ENCODE measurements at places on chromosomes 12 and 14. TPM values are rescaled to one million over a fixed set of nuclear protein-coding genes. Genes with fewer than 3 reads are reported as not detected.

The ASCL1 gene
- not detected for total RNA-seq

DNA sequence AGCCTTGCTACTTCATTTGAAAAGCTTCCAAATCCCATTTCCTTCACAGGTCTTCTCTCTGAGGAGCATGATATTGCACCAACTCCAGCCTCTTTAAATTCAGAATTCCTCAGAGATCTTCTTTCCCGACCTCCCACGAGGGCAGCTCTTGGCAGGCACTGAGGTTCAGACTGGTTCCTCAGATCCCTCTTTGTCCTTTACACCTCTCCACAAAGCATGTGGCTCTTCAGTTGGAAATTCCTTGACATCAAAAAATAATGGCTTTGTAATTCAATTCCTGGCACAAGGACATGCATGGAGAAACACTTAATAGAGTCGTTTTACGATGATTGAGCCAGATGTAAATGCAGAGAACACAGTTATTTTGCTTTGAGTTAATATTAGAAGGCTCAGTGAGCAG is 63.2 kb upstream of the TMX1 start:
- H3K27me3 ChIP-seq, result peaks cover 44% of the 10 kb centered on the region
- no peak overlapping the region for H3K27ac ChIP-seq
- H3K4me1 ChIP-seq, result no peaks in the 10 kb centered on the region
- no peak for DNase-seq

- peaks cover 13% of the 10 kb centered on the region for H3K27me3 ChIP-seq
- H3K4me1 ChIP-seq, result peaks cover 28% of the 10 kb centered on the region
Measured at GRCh38 chr14:23119363-23120327, 590 bp upstream of the CEBPE start.

The CRY1 gene
- total RNA-seq, result 109 TPM

The SERPINA10 gene
- total RNA-seq, result not detected

GRCh38 chr14:94386085-94387031 is 2.0 kb downstream of the SERPINA1 start:
- H3K4me1 ChIP-seq, result peaks cover 6% of the 10 kb centered on the region
- peaks cover 6% of the 10 kb centered on the region for H3K27me3 ChIP-seq
- no peaks in the 10 kb centered on the region for H3K36me3 ChIP-seq
- no peak for DNase-seq
- no peak overlapping the region for H3K4me3 ChIP-seq

DNA sequence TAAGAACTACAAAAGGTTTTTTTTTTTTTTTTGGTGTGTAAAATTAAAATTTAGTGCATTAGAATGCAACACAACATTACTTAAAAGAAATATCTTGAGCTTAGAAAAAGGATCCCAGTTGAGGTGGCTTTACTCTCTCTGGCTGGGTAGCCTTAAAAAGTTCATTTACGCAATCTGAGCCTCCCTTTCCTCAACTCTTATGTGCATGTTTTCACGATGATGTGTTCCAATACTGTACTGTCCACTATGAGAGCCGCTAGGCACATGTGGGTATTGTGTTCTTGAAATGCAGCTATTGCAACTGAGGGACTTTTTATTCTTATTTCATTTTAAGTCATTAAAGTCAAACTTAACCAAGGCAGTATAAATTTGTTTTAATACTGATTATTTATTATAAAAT is 460.9 kb upstream of the SYT1 start:
- H3K27ac ChIP-seq, result no peak overlapping the region
- no peak overlapping the region for H3K4me3 ChIP-seq
- no peaks in the 10 kb centered on the region for H3K36me3 ChIP-seq
- H3K27me3 ChIP-seq, result no peaks in the 10 kb centered on the region
- no peak for DNase-seq

- H3K36me3 ChIP-seq, result peaks cover 2% of the 10 kb centered on the region
- peak overlapping the region; percentile 21 for H3K4me3 ChIP-seq
- peak overlapping the region; percentile 59 for H3K27ac ChIP-seq
- no peak for DNase-seq
Measured at GRCh38 chr12:100138048-100138802, 4.4 kb downstream of the BLTP3B start.

GRCh38 chr14:87170179-87170578 is 822.8 kb downstream of the GALC start:
- no peak overlapping the region for H3K4me3 ChIP-seq
- no peak for DNase-seq
- H3K4me1 ChIP-seq, result no peaks in the 10 kb centered on the region
- no peaks in the 10 kb centered on the region for H3K27me3 ChIP-seq

GRCh38 chr14:73943083-73943482 is 6.8 kb downstream of the FAM161B start:
- no peaks in the 10 kb centered on the region for H3K27me3 ChIP-seq
- peaks cover 8% of the 10 kb centered on the region for H3K36me3 ChIP-seq
- peak overlapping the region; percentile 31 for H3K4me3 ChIP-seq
- H3K4me1 ChIP-seq, result peaks cover 7% of the 10 kb centered on the region

Data from T-helper 17 cell (primary cell).